Midbrain (tissue), 1 donor: ENCODE measurements at places on chromosomes 6 and 20.

GRCh38 chr20:8401556-8401955, 269.5 kb downstream of the PLCB1 start:
- no peak for DNase-seq

DNA sequence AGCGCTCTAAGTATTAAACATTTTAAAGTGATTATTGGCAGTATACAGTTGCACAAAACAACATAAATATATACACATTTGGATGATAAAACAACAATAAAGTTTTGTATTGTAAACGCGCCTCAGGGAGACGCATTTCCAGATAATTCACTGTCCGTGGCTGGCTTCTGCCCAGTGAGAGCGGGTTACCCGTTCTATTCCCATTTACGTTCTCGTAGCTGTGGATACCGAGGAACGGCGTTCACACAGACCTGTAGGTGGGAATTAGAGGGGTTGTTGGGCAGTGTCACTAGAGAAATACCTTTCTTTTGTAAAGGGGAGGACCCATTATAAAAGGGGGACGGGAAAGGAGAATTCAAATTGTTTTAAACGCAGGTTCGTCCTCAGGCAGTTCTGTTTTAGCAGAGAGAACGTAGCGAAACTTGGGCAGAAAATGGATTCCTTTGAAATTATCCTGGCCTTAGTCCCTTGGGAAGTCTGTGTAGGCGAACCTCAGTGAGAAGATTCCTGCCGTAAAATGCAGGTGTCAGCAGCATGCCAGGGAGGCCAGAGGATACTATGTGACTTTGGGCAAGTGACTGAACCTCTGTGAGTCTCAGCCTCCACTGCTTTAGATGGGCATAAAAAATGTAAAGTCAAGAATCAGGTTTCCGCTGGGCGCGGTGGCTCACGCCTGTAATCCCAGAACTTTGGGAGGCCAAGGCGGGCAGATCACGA, 756 bp downstream of the MTG2 start:
- no peak for DNase-seq

DNA sequence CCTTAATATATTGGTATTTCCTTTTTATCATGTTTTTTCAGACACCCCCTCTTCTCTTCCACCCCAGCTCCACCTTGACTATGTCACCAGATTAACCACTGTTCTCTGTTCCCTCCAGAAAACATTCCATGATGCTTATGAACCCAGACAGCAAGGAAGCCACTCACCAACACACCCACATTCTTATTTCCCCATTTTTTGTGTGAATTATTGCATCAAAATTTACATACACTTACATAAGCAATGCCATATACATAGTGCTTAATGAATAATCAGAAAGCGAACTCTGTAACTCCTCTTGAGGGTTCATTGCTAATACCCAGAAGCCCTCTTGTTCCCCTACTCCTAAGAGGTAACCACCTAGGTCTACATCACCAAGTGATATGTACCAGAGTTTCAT, 182.3 kb upstream of the CDYL start:
- DNase-seq: no peak

DNA sequence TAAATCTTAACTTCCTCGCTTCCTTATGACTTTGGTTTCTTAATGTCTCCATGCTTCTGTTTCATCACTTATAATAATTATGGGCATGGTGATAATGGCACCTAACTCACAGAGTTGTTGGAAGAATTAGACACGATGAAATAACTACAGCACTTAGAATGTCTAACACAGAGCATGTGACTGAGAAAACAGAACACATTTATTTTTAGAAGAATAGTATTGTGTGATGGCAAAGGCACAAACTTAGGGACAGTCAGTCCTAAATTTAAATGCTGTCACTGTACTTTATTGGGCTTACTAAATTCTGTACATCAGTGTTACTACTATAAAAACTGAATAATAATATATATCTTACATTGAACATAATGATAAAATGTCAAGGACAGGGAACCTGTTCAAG, 391.1 kb upstream of the JAG1 start:
- no peak for DNase-seq

DNA sequence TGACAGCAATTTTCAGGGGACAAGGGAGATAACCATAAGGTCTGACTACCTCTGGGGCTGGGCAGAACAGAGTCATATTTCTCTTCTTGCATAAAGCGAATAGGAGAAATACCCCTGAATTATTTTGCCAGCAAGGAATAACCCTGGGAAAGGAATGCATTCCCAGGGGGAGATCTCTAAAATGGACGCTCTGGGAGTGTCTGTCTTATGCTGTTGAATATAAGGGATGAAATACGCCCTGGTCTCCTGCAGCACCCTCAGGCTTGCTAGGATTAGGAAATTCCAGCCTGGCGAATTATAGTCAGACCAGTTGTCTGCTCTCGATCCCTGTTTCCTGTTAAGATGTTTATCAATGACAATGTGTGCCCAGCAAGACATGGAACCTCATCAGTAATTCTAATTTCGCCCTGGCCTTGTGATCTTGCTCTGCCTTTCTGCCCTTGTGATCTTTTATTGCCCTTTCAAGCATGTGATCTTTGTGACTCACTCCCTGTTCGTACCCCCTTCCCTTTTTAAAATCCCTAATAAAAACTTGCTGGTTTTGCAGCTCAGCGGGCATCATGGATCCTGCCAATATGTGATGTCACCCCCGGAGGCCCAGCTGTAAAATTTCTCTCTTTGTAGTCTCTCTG, 221.6 kb upstream of the HS3ST5 start:
- no peak for DNase-seq

DNA sequence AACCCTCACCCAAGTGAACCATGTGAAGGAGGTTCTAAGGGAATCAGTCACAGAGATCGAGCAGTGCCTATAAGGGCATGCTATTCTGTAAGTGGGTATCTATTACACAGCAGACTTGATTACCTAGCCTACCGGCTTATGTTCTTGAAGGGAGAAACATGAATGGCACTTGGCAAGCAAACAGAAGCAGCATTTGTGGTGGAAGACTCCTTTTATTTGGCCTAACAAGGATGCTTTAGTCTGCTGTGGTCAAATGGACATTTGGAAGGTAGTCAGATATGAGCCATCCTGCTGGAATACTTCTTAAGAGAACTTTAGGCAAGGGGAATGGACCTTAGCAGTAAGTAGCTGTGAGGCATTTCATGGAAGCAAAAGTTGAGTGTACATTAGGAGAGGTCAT, 126.3 kb downstream of the COL12A1 start:
- DNase-seq: no peak

GRCh38 chr6:11919771-11920440, 92.2 kb upstream of the HIVEP1 start:
- DNase-seq: no peak

DNA sequence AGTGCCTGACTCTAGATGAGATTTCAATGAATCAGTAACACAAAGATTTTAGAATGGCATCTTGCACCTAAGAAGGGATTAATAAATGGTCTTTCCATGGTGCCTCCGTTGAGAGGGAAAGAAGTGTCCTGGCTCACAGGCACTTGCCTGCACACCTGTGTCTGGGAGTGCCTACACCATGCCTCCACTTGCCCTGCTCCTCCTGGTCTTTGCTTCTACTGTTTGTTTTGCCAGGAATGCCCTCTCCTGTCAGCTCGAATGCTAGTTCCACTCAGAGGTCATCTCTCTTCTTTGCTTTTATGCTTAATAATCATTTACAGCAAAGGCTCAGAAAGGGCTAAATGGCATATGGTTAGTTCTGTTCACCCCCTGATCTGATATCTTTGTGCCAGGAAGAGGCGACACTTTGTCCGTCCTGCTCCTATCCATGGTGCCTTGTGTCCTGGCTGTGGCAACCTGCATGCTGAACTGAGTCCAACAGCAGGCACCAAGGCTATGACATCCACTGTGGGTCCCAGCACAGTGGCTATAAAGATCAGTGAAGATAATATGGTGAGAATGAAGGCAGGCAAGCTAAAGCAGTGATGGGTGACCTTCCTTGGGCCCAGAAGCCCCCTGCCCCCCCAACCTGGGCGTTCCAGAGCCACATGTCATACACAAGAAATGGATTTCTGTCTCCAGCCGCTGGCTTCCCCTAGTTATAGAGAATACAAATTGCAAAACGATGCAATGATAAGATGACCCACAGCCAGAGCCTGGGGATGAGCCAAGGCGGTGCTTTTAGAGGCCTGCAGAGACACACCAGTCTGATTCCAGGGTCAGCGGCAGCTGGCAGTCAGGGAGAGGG, 1.4 kb downstream of the C6orf132 start:
- no peak for DNase-seq

DNA sequence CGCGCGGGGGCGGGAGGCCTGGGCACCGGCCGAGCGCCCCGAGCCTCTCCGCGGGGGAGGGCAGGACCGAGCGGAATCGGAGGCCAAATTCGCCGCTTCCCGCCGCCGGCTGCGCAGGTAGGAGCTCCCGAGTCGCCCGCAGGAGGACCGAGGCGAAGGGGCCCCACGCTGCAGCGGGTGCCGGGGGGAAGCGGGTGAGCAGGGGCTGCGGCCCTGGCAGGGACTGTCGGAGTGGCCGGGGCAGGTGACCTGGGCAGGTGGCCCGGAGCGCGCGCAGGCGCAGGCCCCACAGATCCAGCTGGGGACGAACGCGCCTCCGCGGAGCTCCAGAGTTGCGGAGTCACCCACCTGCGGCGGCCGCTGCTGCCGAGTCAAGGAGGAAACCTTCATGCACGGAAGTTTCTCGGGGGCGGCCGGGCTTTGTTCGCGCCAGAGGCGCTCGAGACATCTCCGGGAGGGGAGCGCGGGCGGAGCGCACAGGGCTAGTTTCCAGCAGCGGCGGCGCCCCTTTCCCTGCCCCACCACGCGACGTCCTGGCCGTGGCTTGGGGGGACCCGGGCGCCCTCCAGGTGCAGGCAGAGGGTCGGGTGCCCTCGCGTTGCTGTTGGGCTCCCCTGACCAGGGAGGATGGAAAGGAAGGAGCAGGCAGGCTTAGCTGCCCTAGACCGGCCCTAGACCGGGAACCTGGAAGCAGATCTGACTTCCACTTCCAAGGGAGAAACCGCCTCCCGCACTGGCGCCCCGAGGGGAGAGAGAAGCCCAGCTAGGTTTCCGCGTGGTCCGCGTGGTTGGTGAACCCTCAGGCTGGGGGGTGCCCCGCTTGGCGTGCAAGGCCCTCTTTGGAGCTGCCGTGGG, 590 bp downstream of the SLCO4A1 start:
- no peak for DNase-seq

DNA sequence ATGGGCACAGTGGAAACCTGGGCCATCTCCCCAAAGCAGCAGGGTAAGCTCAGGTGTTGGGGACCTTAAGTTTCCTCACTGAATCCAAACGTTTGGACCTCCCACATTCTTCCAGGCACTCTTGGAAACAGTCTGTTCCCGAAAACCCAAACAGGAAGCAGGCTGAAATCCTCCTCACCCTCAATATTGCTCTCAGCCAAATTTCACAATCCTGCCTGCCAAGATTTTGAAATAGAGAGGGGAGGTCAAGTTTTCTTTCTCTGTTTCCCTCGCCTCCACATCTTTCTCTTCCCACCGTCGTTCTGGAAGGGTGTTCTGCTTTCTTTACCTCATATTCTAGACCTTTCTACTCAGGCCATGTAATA, 392.0 kb upstream of the SASH1 start:
- no peak for DNase-seq

DNA sequence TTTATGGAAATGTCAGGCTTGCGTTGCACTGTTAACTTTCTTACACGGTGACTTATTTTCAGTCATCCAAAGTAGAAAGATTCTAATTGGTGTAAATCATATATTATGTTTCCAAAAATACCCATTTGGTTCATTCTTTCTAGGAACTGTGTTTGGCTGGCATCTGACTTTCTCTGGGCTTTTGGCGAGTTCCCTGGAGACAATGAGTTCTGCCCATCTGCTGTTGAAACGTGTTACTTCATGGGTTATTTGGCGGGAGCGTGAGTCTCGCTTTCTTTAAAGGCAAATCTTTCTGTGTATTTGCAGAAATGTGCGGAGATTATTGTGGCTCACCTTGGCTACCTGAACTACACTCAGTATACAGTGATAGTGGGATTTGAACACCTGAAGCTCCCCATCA, 29.5 kb downstream of the TMEM181 start:
- DNase-seq: no peak

DNA sequence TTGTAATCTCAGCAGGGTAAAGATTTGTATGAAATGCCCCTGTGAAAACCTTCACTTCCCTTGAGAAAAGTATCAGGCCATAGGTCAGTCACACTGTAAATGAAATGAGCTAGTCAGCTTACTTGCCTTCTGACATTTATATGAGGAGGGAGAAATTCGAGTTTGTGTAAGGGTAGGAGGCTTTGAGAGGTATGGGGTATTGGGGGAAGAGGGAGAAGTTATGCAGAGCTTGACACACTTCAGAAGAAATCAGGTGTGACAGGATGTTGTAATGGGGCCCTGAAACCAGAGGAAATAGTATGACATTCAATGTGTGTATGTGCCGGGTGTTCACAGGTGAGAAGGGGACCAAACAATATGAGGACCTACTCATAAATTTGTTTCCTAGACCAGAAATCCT, 64.2 kb upstream of the CCN6 start:
- DNase-seq: no peak

DNA sequence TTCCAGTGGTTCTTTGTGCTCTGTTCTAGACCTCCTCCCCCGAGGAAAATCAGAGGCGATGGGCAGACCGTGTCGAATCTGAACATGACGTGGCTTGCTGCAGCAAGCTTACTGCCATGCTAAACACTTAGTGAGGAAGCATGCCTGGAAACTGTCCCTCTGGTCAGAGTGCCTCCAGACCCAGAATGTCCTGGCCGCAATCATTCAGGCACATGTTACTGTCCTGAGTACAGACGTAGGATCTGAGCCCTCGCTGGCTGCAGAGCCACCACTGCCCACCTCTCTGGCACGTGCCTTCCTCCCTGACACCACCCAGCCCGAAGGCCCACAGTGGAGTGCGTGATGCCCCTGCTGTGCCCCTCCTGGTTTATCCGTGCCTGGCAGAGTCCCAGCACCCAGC, 163.6 kb downstream of the SYNDIG1 start:
- DNase-seq: no peak

- no peak for DNase-seq
Observed at GRCh38 chr6:144879436-144879835, 594.3 kb downstream of the UTRN start.

DNA sequence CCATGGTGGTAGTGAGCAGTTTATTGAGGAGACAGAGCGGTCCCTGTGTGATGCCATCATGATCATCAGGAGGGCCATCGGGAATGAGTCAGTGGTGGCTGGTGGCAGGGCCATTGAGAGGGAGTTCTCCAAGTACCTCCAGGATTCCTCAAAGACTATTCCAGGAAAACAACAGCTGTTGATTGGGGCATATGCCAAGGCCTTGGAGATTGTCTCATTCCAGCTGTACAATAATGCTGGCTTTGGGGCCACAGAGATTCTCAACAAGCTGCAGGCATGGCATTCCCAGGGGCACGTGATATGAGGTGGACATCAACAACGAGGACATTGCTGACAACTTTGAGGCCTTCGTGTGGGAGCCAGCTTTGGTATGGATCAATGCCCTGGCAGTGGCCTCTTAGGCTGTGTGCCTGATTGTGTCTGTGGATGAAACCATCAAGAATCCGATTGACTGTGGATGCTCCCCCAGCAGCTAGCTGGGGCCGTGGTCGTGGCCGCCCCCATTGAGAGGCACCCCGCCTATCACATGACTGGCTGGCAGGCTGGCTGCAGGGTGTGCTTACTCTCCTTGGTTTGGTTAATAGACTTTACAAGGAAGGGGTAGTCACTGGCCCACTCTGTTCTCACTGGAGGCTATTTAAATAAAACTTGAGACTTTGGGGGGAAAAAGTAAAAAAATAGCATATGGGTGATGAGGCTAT, 16.7 kb downstream of the RAET1E start:
- no peak for DNase-seq
